Fibroblast of skin of abdomen (primary cell): ENCODE measurements at places on chromosomes 7 and 10.

GRCh38 chr10:99431190-99431760 lies 851 bp upstream of the GOT1 start:
- peak; percentile 27 for DNase-seq

DNA sequence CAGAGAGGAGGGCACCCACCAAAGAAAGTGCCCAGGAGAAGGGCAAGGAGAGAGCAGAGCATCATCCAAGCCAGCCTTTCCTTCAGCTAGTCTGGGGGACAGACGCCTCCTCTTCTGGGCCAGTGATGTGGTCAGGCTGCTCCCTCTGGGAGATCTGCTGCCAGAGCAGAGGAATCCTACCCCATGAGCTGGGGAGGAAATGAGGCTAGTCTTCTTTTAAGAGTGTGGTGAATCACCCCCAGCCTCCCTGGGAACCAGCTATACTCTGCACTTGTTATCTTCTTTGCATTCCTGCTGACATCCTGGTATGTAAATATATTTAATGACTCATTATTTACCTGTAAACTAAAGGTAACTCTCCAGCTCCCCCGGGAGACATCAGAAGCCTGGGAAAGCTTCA lies 41.6 kb upstream of the EPHB6 start:
- peak; percentile 62 for DNase-seq

- no peak for DNase-seq
Observed at GRCh38 chr10:52082307-52082706, 231.8 kb upstream of the DKK1 start.

GRCh38 chr7:107917763-107918651 lies 27.0 kb downstream of the DLD start:
- no peak for DNase-seq

DNA sequence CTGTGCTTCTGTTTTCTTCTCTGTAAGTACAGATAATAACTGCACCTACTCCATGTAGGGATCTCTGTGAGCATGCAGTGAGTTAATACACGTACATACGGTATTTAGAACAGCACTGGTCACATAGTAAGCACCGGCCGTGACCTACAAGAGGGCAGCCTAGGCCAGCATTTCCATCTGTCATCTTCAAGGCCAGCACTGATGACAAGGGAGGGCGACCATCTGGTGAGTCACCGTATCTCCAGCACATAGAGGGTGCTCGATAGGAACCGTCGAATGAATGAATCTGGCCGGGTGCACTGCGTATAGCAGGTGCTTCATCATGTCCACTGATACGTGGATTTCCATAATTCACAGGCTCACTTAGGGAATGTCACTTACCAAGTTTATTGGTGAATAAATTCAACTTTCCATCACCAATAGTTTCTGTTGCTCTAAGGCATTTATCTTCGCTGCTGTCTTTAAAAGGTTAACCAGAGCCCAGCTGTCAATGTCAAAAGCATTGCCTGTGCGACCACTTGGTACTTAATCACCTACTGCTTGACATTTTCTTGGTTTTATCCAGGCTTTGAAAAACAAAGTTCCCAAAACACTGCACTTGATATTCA lies 8.3 kb downstream of the NOD1 start:
- no peak for DNase-seq

DNA sequence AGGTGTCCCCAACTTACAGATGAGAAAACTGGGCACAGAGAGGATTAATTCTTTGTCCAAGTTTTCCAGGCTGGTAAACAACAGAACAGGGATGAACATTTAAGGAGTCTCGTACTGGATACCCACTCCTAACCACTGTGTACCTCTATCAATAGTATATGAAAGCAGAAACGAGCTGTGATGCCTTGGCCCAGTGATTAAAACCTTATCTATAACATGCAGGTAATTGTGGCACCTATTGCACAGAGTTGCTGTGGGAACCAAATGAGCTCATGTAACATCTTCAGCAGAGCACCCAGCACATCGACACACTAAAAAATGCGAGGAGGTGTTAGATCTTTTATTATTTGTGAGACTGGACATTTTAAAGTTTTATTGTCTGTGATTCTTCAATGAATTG lies 1.6 kb downstream of the TMEM273 start:
- DNase-seq, result no peak

GRCh38 chr7:159201722-159202330 lies 57.2 kb upstream of the VIPR2 start:
- no peak for DNase-seq

GRCh38 chr7:1187127-1187526 lies 27.1 kb upstream of the ZFAND2A start:
- DNase-seq, result no peak

GRCh38 chr7:42315103-42315502 lies 78.1 kb upstream of the GLI3 start:
- peak; percentile 28 for DNase-seq

DNA sequence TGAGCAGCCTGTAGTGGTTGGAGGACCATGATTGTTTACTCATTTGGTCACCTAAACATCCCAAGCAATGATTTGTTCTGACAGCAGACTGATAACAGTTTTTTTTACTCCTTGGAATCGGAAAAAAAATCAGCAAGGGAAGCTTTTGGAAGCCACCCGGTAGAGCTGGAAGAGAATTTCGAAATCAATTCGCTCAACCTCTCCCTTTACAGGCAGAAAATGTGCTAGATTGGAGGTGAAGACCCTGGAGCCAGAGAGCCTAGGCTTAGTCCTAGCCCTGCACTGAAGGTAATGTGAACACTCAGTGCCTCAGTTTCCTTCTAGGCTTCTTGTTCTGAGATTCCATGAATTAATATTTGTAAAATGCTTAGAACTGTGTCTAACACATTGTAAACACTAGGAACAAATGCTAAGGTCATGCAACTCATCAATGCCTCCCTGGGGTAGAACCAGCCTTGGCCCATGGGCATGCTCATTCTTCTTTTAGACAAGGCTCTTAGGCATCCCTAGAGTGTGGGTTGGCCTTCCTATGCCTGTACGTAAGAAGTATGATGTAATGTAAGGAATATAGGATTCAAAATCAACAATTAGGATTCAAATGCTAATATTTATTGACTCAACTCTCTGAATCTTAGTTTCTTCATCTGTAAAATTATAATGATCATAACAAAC lies 52.7 kb downstream of the MET start:
- DNase-seq, result no peak

- DNase-seq, result no peak
Observed at GRCh38 chr7:92815412-92815811, 21.0 kb downstream of the CDK6 start.

GRCh38 chr7:380139-380485 lies 90.1 kb downstream of the FOXL3 start:
- DNase-seq, result no peak

- DNase-seq, result no peak
Observed at GRCh38 chr7:151888079-151889067, 11.5 kb upstream of the PRKAG2 start.

GRCh38 chr10:19041171-19041570 lies 7.4 kb upstream of the MALRD1 start:
- peak; percentile 2 for DNase-seq

GRCh38 chr7:132386201-132386681 lies 190.0 kb downstream of the PLXNA4 start:
- no peak for DNase-seq

DNA sequence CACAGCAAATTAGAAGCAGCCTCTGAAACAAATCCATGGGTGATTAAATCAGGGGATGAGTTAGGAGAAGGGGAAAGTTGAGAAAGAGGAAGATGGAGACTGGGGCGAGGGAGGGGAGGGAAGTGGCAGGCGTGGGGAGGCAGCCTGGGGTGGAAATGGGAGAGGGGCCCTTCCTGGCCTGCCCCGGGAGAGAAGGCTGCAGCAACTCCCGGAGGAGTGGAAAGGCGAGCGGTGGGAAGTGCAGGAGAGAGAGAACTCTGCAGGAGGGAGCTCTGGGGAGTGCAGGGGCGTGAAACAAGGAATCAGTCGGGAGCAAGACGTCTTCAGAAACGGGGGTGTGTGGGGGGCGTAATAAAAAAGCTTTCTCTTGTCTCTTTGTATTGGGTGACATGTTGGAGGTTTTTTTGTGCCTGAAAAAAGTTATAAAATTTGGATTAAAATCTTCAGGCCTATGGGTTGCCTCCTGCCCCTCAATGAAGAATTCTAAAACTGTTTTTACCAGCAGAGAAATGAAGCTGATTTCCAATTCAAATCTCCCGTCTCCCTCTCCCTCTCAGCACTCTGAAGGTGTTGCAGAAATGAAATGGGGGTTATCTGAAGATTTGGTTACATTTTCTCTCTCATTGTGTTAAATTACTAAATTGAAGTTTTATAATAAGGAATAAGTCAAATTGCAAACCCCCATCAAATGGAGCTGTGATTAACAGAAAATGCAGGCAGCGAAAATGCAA lies 4.7 kb upstream of the UNCX start:
- no peak for DNase-seq

- no peak for DNase-seq
Observed at GRCh38 chr7:136309407-136309806, 332.2 kb upstream of the MTPN start.
